ENCODE measurements at places on chromosomes 16 and 17.

DNA sequence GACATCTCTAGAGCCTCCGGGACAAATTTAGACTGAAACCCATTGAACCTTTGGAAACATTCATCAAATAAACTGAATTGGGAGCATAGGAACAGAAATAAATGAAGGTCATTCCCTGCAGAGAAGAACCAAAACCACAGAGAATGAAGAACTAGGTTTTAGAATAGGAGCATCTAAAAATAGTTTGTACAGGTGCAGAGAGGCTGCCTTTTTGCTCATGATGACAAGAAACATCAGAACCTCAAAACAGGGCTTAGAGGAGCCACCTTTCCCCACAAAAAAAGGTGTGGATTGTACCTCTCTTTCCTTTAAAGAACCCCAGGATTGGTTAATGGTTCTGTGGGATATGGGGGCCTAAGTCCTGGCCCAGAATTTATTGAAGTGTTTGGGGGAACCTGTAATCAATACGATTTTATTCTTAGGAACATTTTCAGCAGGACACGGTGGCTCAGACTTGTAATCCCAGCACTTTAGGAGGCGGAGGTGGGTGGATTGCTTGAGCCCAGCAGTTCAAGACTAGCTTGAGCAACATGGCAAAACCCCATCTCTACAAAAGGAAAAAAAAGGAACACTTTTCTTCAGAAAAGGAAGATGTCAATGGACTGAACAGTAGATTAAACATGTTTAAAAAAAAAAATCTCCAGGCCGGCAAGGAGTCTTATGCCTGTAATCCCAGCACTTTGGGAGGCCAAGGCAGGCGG, 37.7 kb upstream of the SLC47A1 start:
- H3K27ac ChIP-seq: no peak overlapping the region
- no peak overlapping the region for H3K4me3 ChIP-seq
- no peaks in the 10 kb centered on the region for H3K36me3 ChIP-seq
- peaks cover under 1% of the 10 kb centered on the region for H3K27me3 ChIP-seq
- H3K4me1 ChIP-seq: no peaks in the 10 kb centered on the region

DNA sequence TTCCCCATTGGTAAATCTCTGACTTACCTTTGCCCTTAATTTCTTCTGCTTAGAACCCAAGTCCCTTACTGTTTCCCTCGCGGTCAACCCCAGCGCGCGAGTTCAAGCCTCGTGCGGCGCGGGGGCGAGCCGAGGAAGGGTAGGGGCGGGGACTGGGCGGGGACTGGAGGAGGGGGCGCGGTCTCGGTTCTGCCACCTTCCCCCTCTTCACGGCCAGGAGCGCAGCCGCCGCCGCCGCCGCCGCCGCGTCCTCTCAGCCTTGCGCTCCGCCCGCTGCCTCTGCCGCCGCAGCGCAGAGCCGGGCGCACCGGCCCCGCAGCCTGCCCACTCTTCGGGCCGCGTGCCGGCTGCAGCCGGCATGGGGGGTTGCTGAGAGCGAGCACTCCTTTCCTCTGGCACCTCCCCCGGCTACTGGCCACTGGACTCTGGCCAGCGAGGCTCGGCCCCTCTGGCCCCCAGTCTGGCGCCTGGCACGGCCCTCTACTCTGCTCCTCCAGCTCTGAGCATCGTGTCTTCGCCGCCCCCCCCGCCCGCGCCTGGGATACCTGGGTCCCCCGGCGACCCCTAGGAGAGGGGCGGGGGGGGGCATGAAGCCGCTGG, at the start of gene RAPGEFL1:
Gene RAPGEFL1 (plus strand): TSS at position 196 of the 600 bp plus-strand sequence. CDS start 392 bp downstream, at position 588.
- no peaks in the 10 kb centered on the region for H3K27me3 ChIP-seq
- H3K4me1 ChIP-seq: peaks cover 44% of the 10 kb centered on the region
- peaks cover 3% of the 10 kb centered on the region for H3K36me3 ChIP-seq
- DNase-seq: no peak

GRCh38 chr16:87618216-87618615, 15.9 kb downstream of the JPH3 start:
- H3K27ac ChIP-seq: no peak overlapping the region
- no peaks in the 10 kb centered on the region for H3K36me3 ChIP-seq
- no peaks in the 10 kb centered on the region for H3K4me1 ChIP-seq
- H3K4me3 ChIP-seq: no peak overlapping the region
- DNase-seq: no peak
- peaks cover 20% of the 10 kb centered on the region for H3K27me3 ChIP-seq

DNA sequence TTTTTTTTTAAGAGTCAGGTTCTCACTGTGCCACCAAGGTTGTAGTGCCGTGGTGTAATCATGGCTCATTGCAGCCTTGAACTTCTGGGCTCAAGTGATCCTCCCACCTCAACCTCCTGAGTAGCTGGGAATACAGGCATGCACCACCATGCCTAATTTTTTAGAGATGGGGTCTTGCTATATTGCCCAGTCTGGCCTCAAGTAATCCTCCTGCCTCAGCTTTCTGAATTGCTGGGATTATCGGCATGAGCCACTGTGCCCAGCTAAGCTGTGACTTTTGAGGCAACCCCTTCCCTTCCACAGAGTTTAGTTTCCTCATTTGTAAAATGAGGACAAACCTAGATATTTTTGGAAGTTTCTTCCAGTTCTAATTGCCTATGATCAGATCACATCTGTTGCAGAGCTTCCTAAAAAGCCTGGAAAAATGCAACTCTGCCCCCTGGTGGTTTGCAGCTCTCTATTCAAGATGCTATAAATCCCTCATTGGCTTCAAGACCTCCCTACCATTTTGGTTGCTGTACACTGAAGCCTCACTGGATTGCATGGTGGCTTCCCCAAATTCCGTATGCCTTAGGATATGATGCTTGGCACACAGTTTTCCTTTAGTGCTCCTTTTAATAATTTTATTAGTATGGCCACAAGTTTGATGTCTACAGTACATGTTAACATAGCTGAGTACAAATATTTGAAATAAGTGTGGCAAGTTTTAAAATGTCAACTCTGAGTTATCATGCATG, 19.3 kb downstream of the GDE1 start:
- peaks cover 6% of the 10 kb centered on the region for H3K4me1 ChIP-seq
- no peak overlapping the region for H3K4me3 ChIP-seq
- no peaks in the 10 kb centered on the region for H3K27me3 ChIP-seq
- no peak overlapping the region for H3K27ac ChIP-seq
- H3K36me3 ChIP-seq: peaks cover 16% of the 10 kb centered on the region

GRCh38 chr16:15466886-15467781, 32.7 kb downstream of the BMERB1 start:
- no peak overlapping the region for H3K4me3 ChIP-seq
- DNase-seq: no peak

- peaks cover 18% of the 10 kb centered on the region for H3K4me1 ChIP-seq
- no peak overlapping the region for H3K27ac ChIP-seq
- H3K4me3 ChIP-seq: no peak overlapping the region
- H3K27me3 ChIP-seq: no peaks in the 10 kb centered on the region
Measured at GRCh38 chr17:77086433-77087010, 54.2 kb upstream of the SEC14L1 start.

DNA sequence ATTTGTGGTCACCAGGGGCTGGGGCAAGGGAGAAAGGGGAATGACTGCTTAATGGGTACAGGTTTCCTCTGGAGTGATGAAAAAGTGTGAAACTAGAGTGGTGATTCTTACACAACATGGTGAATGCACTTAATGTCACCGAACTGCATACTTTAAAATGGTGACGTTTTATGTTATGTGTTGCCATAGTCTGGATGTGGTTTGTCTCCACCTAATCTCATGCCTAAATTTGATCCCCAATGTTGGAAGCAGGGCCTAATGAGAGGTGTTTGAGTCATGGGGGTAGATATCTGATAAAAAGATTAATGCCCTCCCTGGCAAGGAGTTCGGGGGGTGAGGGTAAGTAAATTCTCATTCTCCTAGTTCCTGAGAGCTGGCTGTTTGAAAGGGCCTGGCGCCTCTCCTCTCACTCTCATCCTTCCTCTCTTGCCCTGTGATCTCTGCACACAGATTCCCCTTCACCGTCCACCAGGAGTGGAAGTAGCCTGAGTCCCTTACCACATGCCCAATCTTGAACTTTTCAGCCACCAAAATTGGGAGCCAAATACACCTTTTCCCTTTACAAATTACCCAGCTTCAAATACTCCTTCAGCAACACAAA, 15.3 kb downstream of the XPO6 start:
- DNase-seq: no peak
- no peaks in the 10 kb centered on the region for H3K27me3 ChIP-seq
- H3K4me1 ChIP-seq: peaks cover 31% of the 10 kb centered on the region
- H3K36me3 ChIP-seq: peaks cover 12% of the 10 kb centered on the region
- no peak overlapping the region for H3K27ac ChIP-seq

GRCh38 chr16:80117556-80118130, 423.1 kb upstream of the DYNLRB2 start:
- no peak overlapping the region for H3K4me3 ChIP-seq
- no peak overlapping the region for H3K27ac ChIP-seq
- no peaks in the 10 kb centered on the region for H3K27me3 ChIP-seq

- H3K4me3 ChIP-seq: no peak overlapping the region
- H3K27ac ChIP-seq: no peak overlapping the region
- H3K36me3 ChIP-seq: peaks cover 28% of the 10 kb centered on the region
- no peaks in the 10 kb centered on the region for H3K27me3 ChIP-seq
- no peaks in the 10 kb centered on the region for H3K4me1 ChIP-seq
Measured at GRCh38 chr16:3655030-3655395, 522 bp downstream of the DNASE1 start.

- no peak for DNase-seq
- H3K36me3 ChIP-seq: peaks cover 49% of the 10 kb centered on the region
- no peak overlapping the region for H3K4me3 ChIP-seq
Measured at GRCh38 chr16:88655053-88655732, 4.3 kb upstream of the CYBA start.

DNA sequence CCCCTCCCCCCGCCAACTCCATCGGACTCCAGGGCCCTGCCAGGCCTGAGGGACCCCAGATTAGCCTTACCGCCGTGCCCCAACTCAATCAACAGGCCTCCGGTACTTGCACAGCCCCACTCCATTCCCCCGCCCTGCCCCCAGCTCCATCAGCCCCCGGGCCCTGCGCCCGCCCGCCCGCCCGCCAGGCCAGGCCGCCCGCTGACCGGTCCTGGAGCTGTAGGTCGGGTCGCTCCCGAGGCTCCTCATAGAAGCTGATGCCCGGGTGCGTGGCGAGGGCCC, 308 bp downstream of the GTF3C1 start:
- peaks cover 33% of the 10 kb centered on the region for H3K4me1 ChIP-seq
- peak overlapping the region; percentile 70 for H3K4me3 ChIP-seq
- no peak for DNase-seq
- no peaks in the 10 kb centered on the region for H3K27me3 ChIP-seq

- H3K36me3 ChIP-seq: no peaks in the 10 kb centered on the region
- H3K4me1 ChIP-seq: no peaks in the 10 kb centered on the region
- no peak overlapping the region for H3K4me3 ChIP-seq
- no peak for DNase-seq
- no peak overlapping the region for H3K27ac ChIP-seq
- H3K27me3 ChIP-seq: no peaks in the 10 kb centered on the region
Measured at GRCh38 chr16:65704866-65705265, 583.0 kb upstream of the CDH11 start.
